ENCODE measurements at places on chromosomes 3 and 15.

GRCh38 chr15:100829457-100829856 is 50.2 kb upstream of the ALDH1A3 start:
- DNase-seq, result no peak

DNA sequence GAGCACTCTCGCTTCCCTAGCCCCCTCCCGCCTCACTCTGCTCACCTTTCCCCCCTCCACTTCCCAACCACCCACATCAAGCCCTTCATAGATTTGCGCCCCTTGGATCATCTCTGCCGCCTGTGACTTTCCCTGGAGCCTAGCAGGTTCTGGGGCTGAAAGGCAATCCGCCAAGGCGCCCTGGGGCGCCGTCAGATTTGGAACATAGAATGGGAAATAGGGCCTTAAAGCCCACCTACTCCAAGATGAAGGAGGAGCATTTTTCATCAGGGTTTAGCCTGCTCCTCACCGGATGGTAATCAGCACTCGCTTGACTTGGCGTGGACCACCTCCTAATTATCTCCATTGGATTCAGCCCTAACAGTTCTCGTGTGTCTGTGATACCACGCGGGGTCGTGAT is 1.3 kb downstream of the CPNE4 start:
- no peak for DNase-seq

- no peak for DNase-seq
Observed at GRCh38 chr3:171340434-171340833, 119.8 kb downstream of the TNIK start.

DNA sequence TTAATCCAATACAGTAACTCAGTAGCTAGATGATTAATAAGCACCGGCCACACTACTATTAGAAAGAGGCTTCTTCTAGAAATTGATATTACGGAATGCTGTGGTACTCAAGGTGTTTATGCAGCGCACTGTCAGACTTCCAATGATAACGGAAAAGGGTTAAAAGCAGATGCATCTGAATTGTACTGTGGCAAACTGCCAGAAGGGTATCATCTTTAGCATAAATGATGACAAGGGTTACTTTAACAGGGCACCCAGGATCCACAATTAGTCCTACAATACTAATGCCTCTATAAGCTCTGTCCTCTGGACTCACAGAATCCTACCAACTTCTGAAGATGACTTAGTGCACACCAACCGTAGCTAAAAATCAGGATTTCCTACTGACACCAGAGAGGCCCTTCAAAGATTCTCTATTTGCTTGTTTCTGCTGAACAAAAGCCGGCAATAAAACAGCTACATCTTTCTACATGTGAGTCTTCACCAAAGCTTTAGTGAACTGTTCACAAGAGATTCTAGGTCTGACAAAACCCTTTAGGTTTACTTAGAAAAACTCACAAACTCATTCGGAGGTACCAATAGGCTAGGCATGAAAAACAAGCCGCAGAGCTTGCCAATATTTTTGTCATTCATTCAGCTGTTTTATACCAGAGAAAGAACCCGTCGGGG is 7.1 kb downstream of the SATB1 start:
- DNase-seq, result no peak

GRCh38 chr3:129032716-129033115 is 27.9 kb upstream of the GP9 start:
- DNase-seq, result no peak

- no peak for DNase-seq
Observed at GRCh38 chr3:135237371-135238143, 442.5 kb downstream of the EPHB1 start.

GRCh38 chr15:53307952-53308624 is 451.4 kb downstream of the WDR72 start:
- DNase-seq, result no peak

DNA sequence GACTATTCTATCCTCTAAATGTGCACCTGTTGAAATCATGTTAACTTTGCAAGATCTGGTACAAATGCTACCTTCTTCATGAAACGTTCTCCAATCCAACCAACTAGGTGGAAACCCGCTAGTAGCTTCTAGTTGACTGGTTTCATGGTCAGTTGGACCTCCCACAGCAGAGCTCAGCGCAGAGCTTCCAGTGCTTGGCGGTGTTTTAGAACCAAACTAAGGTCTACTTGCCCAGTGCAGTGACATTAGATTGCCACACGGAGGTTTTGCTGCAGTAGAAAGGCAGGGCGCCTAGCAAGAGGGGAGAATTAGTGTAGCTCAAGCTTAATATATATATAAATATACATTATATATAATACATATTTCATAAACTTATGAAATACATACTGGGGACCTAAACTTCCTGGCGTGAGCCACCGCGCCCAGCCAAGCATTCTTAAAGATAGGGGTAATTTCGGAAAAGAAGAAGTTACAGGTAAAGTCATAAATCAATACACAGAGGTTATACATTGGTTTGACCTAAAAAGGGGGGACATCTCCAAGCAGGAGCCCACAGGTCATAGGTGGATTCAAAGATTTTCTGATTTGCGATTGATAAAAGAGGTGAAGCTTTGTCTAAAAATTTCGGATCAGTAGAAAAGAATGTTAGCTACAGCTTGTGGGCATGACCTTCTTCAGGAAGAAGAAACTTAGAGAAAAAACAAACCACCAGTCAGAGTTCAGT is 2.1 kb upstream of the OXSR1 start:
- no peak for DNase-seq

DNA sequence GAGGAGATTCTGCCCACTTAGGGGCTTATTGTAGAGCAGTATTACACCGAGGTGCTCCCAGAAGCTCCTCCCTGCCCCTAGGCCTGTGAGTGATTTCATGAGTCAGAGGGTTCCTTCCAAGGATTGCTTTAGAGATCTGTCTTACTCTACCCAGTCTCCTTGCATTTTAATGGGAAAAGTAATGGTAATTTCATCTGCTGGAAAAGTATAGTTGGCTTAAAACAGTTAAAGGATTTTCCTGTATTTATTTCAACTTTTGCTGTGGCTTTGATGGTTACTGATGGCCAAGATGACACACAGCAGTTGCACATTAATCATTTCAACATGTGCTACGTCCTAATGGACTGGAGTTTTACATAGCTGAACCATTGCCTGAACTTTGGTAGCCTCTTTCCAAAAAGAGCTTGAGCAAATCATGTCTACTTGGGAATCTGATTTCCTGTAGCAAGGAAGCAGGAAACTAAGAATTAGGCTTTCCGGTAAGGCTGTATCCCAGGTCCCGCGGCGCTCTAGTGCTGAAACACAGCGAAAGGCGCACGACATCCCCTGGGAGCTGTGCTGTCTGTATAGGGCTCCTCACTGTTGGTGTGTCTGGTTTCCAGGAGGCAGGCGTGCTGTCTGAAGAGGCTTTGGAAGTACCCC is 9.2 kb upstream of the PGPEP1L start:
- DNase-seq, result no peak

GRCh38 chr3:37163262-37164015 is 10.9 kb downstream of the LRRFIP2 start:
- DNase-seq, result no peak

GRCh38 chr3:30659270-30660130 is 53.1 kb downstream of the TGFBR2 start:
- DNase-seq, result no peak

- DNase-seq, result no peak
Observed at GRCh38 chr3:180478695-180479094, 123.3 kb upstream of the TTC14 start.

DNA sequence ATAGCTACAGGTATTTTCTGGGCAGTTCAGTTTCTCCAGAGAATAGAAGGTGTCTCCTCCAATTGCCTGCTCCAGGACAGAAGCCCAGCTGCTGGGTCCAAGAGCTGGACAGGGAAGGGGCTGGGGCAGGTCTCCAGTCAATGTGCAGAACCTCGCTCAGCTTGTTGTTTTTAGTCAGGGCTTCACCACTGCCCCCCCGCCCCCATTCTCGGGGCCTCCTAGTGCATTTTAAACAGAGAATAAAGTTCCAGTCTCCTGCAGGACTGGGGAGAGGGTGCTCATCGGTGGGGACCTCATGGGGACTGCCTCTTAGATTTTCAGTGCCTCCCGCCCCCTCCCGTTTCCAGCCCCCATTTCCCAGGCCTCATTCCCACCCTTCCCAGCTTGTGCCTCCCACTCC is 216.6 kb downstream of the XXYLT1 start:
- no peak for DNase-seq

Data from cortex of kidney (tissue), 1 donor.